ENCODE measurements at places on chromosomes 7 and 10. TPM values are rescaled to one million over a fixed set of nuclear protein-coding genes. Genes with fewer than 3 reads are reported as not detected.

GRCh38 chr10:108445746-108446145, 1281.2 kb upstream of the SORCS1 start:
- H3K27me3 ChIP-seq: no peaks in the 10 kb centered on the region
- no peak overlapping the region for H3K27ac ChIP-seq
- no peaks in the 10 kb centered on the region for H3K4me1 ChIP-seq
- no peak overlapping the region for H3K4me3 ChIP-seq

DNA sequence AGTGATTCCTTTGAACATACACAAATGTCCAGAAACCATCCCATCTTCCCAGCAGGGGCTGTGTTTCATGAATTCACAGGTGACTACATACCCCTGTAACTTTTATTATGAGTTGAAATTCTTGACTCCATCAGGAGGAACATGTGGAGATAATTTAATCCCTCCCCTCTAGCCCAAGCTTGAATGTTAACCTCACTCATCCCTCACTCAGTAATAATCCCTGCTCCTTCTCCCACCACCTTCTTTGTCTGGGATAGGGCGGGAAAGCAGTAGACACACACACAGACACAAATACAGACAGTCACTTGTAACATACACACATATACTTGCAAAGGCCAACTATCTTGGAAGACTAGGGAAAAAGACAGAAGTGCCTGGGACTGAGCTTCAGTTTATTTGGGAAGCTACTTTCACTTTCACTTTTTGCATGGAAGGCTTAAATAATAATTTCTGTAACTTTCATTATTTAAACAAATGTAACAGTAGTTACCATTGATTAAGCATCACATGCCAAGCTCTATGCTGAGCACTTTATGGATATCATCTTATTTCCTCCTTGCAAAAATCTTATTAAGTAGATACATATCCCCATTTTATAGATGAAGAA, 7.3 kb downstream of the AASS start:
- H3K27ac ChIP-seq: peak overlapping the region; percentile 80
- no peak for DNase-seq
- no peaks in the 10 kb centered on the region for H3K27me3 ChIP-seq
- H3K4me1 ChIP-seq: peaks cover 34% of the 10 kb centered on the region
- peak overlapping the region; percentile 68 for H3K4me3 ChIP-seq
- H3K36me3 ChIP-seq: peaks cover 8% of the 10 kb centered on the region

Gene NUDT13
- total RNA-seq: 2.8 TPM

Gene PITX3
- not detected for total RNA-seq

Gene AKR1C8
- not detected for total RNA-seq

Gene ACHE
- total RNA-seq: 1.5 TPM

DNA sequence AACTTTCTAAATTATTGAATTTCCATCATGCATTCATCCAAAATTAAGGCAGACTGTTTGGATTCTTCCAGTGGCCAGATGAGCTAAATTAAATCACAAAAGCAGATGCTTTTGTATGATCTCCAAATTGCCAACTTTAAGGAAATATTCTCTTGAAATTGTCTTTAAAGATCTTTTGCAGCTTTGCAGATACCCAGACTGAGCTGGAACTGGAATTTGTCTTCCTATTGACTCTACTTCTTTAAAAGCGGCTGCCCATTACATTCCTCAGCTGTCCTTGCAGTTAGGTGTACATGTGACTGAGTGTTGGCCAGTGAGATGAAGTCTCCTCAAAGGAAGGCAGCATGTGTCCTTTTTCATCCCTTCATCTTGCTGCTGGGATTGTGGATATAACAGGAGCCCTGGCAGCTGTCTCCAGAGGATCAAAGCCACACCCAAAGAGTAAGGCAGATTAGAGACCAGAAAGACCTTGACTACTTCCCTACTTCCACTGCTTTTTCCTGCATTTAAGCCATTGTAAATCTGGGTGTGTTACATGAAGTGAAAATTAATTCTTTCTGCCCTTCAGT, 8.2 kb upstream of the CFAP69 start:
- no peaks in the 10 kb centered on the region for H3K36me3 ChIP-seq
- no peak overlapping the region for H3K4me3 ChIP-seq
- DNase-seq: no peak

- no peak for DNase-seq
- H3K36me3 ChIP-seq: no peaks in the 10 kb centered on the region
- no peaks in the 10 kb centered on the region for H3K27me3 ChIP-seq
- H3K4me1 ChIP-seq: peaks cover 20% of the 10 kb centered on the region
- H3K27ac ChIP-seq: no peak overlapping the region
Observed at GRCh38 chr10:102962267-102962666, 44.2 kb downstream of the CNNM2 start.

DNA sequence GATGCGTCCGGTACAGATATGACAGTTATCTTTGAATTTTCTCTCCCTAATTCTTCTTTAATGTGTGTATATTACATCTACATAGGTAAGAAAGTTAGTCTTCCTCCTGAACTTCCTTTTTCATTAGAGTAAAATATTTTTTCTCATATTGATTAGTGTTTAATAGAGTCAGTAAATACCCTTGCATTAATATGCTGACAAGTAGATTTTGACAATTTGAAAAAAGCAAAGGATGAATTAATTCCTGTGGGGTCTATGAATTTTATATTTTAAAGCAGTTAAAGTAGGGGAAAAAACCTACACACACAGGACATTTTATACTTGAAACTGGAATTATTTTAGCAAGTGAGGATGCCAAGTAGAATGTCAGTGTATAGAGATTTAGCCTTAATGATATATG, 9.4 kb downstream of the OTUD1 start:
- H3K36me3 ChIP-seq: peaks cover under 1% of the 10 kb centered on the region
- no peaks in the 10 kb centered on the region for H3K4me1 ChIP-seq
- no peaks in the 10 kb centered on the region for H3K27me3 ChIP-seq
- no peak overlapping the region for H3K27ac ChIP-seq

Gene VWC2
- total RNA-seq: not detected

GRCh38 chr10:78513986-78514385, 480.3 kb downstream of the RPS24 start:
- peaks cover 44% of the 10 kb centered on the region for H3K27me3 ChIP-seq
- no peak overlapping the region for H3K4me3 ChIP-seq
- peak; percentile 62 for DNase-seq
- no peak overlapping the region for H3K27ac ChIP-seq
- H3K36me3 ChIP-seq: no peaks in the 10 kb centered on the region

DNA sequence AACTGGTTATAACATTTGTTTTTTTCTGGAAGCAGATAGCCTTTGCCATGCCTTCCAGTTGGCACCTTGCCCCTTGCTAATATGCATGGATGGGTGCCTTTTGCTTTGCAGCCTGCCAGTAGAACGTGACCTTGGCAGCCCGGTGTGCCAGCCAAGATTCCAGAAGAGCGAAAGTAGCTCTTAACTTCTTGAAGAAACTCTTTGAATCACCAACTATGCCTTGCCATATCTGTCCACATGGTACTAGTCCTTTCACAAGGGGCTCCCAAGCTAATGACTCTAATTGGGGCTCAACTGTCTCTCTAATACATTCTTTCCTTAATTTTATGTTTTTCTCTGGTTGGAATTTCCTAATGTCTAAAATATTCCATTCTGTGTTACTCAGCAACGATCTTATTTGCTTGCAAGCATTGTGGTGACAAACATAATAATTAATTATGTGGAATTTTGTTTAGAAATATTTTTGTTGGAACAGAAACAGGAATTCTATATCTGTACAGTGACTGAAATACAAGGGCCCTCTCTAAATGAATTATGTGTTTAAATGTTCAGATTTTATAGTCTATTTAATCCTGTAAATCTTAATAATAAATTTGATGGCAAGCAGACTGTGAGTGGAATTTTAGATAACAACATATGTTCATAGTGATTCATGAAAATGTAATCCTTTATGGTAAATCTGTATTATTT, 45.8 kb downstream of the HDAC9 start:
- DNase-seq: no peak
- no peak overlapping the region for H3K4me3 ChIP-seq
- H3K27ac ChIP-seq: peak overlapping the region; percentile 68
- H3K4me1 ChIP-seq: peaks cover 18% of the 10 kb centered on the region
- H3K27me3 ChIP-seq: no peaks in the 10 kb centered on the region

Gene TDRD1
- total RNA-seq: not detected

DNA sequence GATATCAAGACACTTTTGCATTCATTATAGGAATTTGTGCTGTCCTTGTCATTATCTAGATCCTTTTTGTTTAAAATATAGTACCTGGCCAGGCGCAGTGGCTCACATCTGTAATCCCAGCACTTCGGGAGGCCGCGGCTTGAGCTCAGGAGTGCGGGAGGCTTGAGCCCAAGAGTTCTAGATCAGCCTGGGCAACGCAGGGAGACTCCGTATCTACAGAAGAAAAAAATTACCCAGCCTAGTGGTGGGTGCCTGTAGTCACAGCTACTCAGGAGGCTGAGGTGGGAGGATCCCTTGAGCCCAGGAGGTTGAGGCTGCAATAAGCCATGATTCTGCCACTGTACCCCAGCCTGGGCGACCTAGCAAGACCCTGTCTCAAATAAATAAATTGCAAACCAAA, 621 bp upstream of the MORN4 start:
- H3K36me3 ChIP-seq: no peaks in the 10 kb centered on the region
- no peak for DNase-seq
- H3K4me3 ChIP-seq: peak overlapping the region; percentile 98
- H3K4me1 ChIP-seq: peaks cover 16% of the 10 kb centered on the region
- peak overlapping the region; percentile 92 for H3K27ac ChIP-seq

GRCh38 chr10:131290781-131291180, 20.7 kb downstream of the TCERG1L start:
- H3K27me3 ChIP-seq: no peaks in the 10 kb centered on the region
- no peak overlapping the region for H3K4me3 ChIP-seq
- H3K27ac ChIP-seq: no peak overlapping the region
- H3K36me3 ChIP-seq: peaks cover 2% of the 10 kb centered on the region
- no peak for DNase-seq
- no peaks in the 10 kb centered on the region for H3K4me1 ChIP-seq

GRCh38 chr10:24214762-24215161, 5.8 kb downstream of the KIAA1217 start:
- DNase-seq: no peak
- H3K4me3 ChIP-seq: no peak overlapping the region

GRCh38 chr7:84950836-84951235, 236.0 kb downstream of the SEMA3D start:
- H3K4me1 ChIP-seq: peaks cover 30% of the 10 kb centered on the region
- no peak overlapping the region for H3K27ac ChIP-seq
- H3K4me3 ChIP-seq: no peak overlapping the region
- no peaks in the 10 kb centered on the region for H3K36me3 ChIP-seq

DNA sequence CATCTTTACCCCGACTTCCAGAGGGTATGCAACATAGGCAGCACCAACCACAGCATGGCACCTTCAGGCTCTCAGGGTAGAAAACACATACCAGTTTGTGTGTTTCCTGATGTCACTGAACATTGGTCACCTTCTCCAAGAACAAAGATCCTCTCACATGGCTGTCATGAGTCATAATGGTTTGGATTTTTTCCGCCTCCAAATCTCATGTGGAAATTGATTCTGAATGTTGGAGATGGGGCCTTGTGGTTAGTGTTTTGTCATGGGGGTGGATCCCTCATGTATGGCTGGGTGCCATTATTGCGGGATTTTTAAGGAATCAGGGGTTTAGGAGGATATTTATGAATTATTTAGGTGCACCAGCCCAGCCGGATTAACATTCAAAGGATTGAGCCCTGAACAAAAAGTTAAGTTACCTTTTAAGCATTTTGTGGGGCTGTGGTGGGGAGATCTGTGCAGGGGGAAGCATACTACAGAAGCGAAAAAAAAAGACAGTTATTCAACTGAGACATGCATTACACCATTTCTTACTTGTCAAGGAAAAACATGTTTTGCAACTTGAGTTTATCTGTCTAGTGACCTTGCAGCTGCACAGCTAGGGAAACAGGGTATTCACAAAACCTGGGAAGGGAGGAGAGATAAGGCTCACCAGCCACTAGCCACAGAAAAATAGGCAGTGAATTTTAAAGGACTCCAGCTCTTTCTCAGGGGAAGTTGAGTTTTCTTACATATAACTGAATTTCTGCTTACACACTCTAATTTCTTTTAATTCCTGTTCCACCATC, 774.1 kb upstream of the AUTS2 start:
- H3K27me3 ChIP-seq: no peaks in the 10 kb centered on the region
- no peaks in the 10 kb centered on the region for H3K4me1 ChIP-seq
- H3K36me3 ChIP-seq: no peaks in the 10 kb centered on the region
- no peak overlapping the region for H3K27ac ChIP-seq
- no peak for DNase-seq

DNA sequence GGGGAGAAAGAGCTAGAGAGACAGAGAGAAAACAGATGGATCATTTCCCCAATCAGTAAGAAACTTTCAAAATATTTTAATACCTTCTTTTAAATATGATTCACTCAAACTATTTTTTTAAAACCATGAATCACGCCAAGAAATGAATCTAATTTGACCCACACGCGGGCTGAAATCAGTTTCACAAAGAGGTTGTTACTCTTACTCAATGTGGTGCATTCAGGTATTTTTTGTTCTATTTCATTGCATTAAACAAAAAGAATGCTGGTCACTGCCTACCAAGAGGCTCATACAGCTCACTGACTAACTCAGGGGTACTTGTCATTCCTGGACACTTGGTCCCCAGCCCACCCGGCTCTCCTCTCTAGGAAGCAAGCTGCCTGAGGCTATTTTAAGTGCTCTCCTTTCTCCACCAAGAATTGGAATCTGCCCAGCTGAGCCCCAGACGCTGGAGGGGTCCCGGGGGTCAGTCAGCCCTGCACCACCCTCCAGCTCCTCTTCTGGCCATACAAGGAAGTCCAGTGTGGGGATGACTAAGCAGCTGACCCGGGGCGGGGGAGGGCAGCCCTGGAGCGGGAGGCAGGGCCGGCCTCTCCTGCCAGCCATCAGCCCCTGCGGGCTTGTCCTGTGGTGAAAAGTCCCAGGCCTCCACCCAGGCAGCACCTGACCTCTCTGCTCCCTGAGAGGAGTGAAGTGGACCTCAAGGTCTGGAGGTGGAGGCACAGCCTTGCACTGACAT, 21.7 kb upstream of the PFKP start:
- no peaks in the 10 kb centered on the region for H3K27me3 ChIP-seq
- peak overlapping the region; percentile 97 for H3K27ac ChIP-seq
- peaks cover 63% of the 10 kb centered on the region for H3K4me1 ChIP-seq
- peak; percentile 91 for DNase-seq
- peak overlapping the region; percentile 60 for H3K4me3 ChIP-seq
- H3K36me3 ChIP-seq: no peaks in the 10 kb centered on the region

DNA sequence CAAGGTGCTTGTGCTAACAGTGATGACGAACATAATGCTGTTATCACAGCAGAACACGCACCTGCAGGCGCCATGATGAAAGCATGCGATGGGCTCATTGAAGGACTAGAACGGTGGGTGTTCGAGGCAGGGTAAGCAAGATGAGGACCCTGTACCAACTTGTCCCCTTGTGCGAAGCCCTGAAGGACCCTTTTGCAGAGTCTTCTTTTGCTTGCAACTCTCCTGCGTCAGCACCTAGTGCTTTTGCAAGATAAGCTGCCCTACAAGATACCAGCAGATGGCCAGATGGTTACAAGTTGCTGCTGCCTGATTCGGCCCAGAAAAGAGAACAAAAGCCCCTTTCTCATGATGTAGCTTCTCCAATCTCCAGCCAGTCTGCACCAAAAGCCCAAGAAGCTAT, 4.2 kb upstream of the IL15RA start:
- H3K27me3 ChIP-seq: peaks cover 58% of the 10 kb centered on the region
- DNase-seq: peak; percentile 77
- H3K4me1 ChIP-seq: peaks cover 5% of the 10 kb centered on the region
- H3K4me3 ChIP-seq: no peak overlapping the region
- no peaks in the 10 kb centered on the region for H3K36me3 ChIP-seq

Gene NCF1
- not detected for total RNA-seq

Gene RADIL
- 3.4 TPM for total RNA-seq

Gene BCCIP
- total RNA-seq: 34.6 TPM

- DNase-seq: no peak
- H3K27me3 ChIP-seq: no peaks in the 10 kb centered on the region
- H3K36me3 ChIP-seq: no peaks in the 10 kb centered on the region
- no peak overlapping the region for H3K27ac ChIP-seq
Observed at GRCh38 chr10:44757551-44758205, 153.5 kb upstream of the TMEM72 start.

Gene CUBN
- total RNA-seq: 1.7 TPM

Gene MSMB
- not detected for total RNA-seq

Gene MICALL2
- total RNA-seq: 63.1 TPM
